ENCODE measurements at places on chromosomes 1 and 21. TPM values are rescaled to one million over a fixed set of nuclear protein-coding genes. Genes with fewer than 3 reads are reported as not detected.

- no peak for DNase-seq
Observed at GRCh38 chr21:23401278-23401677, 2206.0 kb downstream of the MRPL39 start.

- no peak for DNase-seq
Observed at GRCh38 chr1:245155272-245156040, 671 bp downstream of the KIF26B start.

DNA sequence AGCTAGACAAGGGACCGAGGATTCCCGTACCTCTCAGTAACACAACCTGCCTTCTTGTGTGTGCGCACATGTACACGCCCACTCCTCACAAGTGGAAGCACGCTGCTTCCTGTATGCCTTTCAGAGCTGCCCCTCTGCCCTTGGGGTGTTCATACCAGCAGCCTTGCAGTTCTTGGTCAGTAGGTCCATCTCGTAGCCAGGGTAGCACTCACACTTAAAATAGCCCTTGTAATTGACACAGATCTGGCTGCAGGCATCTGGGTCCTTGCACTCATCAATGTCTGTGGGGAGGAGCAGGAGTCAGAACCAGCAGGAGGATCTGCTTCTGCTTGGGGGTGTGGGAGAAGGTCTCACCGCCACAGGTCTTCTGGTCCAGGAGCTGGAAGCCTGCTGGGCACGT, 32.6 kb upstream of the MAGOH start:
- no peak for DNase-seq

DNA sequence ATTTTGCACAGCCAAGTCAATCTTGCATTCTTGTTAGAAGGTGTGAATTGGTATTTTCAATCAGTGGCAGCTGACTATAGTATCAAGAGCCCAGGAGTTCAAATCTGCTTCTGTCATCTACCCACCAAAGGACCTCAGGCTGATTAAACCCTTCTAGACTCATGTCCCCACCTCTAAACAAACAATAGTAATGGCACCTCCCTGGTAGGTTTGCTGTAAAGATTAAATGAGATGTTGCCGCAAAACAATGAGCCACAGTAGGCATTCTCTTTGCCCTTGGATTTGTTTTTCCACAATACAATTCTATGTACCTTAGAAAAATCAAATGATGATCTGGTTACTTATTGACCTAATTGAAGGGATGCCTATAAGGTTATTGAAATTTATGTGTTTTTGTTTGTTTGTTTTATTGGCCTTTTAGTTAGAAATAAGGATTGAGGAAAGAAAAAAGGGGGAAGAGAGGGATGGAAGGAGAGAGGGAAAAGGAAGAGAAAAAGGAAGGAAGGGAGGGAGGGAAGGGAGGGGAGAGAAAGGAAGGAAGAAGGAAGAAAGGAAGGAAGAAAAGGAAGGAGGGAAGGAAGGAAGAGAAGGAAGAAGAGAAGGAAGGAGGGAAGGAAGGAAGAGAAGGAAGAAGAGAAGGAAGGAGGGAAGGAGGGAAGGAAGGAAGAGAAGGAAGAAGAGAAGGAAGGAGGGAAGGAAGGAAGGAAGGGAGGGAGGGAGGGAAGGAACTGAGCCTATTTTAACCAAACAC, 110.7 kb downstream of the ETS2 start:
- DNase-seq, result no peak

The FLG gene
- polyA plus RNA-seq, result 0.73 TPM

DNA sequence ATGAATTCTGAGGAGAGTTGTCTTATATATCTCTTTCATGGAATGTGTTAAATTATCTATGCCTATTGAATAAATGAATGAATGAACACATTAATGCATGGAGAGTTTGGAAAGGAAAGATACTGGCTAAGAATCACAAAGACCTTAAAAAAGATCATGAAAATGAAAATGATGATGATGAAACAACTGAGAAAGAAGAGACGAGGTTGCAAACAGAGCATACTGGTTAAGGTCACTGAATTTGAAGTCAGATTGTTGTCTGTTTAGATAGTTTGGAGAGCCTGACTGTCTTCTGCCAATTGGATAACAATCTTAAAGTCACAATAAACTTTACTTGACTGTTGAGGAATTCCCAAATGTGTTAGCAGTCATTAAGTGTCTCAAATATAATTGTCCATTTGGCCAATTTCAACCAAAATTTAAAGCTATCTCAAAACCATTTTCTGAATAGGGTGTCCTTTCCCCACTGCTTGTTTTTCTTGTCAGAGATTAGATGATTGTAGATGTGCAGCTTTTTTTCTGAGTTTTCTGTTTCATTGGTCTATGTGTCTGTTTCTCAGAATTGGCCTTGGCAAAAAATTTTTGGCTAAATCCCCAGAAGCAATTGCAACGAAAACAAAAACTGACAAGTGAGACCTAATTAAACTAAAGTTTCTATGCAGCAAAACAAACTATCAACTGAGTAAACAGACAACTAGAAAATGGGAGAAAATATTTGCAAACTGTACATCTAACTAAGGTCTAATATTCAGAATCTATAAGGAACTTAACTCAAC, 132.2 kb downstream of the PTGER3 start:
- no peak for DNase-seq
